Fibroblast of gingiva (primary cell): ENCODE measurements at places on chromosomes 3 and 15.
A peak's percentile ranks its signal among the peaks of the same experiment; 100 is the strongest.

DNA sequence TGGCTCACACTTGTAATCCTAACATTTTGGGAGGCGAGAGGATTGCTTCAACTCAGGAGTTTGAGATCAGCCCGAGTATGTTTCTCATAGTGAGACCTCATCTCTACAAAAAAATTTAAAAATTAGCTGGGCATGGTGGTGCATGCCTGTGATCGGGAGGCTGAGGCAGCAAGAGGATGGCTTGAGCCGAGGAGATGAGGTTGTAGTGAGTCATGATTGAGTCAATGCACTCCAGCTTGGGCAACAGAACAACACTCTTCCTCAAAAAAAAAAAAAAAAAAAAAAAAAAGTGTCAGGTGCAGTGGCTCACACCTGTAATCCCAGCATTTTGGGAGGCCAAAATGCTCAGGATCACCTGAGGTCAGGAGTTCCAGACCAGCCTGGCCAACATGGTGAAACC is 2.4 kb downstream of the RPL39L start:
- no peak for DNase-seq

- DNase-seq, result no peak
Measured at GRCh38 chr15:94412979-94413746, 181.8 kb downstream of the MCTP2 start.

GRCh38 chr3:197353001-197353866 is 54.8 kb upstream of the DLG1 start:
- DNase-seq, result no peak

DNA sequence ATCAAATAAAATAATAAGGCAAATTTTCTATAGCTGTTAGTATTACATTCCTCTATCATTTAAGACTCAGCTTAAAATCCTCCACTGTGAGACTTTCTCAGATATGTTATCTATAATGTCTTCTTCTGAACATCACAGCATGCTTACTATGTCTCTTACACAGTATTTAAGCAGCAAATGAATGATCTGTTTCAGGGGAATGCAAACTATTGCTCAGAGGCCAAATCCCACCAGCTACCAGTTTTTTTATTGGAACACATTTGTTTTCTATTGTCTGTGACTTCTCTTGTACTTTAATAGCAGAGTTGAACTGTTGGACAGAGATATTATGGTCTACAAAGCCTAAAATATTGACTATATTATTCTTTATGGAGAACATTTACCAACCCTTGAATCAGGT is 59.6 kb downstream of the C3orf38 start:
- no peak for DNase-seq

- DNase-seq, result no peak
Measured at GRCh38 chr3:188397766-188398705, 244.1 kb downstream of the LPP start.

DNA sequence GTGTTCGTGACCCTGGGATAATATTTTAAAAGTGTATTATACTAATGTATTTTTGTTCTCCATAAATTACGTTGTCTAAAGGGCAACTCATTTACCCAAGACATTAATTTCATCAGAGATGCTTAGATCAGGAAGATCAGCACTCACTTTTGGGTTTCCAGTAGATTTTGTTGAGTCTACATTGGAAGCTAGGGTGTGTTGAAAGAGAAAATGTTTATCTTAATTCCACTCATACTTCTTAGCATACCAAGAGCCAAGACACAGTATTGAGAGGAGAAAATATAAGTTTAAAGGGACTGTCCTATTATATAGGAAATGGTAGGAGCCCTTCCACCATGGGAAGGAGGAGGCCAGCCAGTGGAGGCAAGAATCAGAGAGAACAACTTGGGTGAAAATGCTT is 412.9 kb upstream of the RGMA start:
- DNase-seq, result no peak

GRCh38 chr3:137199678-137200077 is 241.9 kb downstream of the IL20RB start:
- no peak for DNase-seq

- DNase-seq, result no peak
Measured at GRCh38 chr3:95565502-95565901, 1248.9 kb upstream of the EPHA6 start.

- no peak for DNase-seq
Measured at GRCh38 chr3:186094271-186094670, 14.6 kb downstream of the ETV5 start.

DNA sequence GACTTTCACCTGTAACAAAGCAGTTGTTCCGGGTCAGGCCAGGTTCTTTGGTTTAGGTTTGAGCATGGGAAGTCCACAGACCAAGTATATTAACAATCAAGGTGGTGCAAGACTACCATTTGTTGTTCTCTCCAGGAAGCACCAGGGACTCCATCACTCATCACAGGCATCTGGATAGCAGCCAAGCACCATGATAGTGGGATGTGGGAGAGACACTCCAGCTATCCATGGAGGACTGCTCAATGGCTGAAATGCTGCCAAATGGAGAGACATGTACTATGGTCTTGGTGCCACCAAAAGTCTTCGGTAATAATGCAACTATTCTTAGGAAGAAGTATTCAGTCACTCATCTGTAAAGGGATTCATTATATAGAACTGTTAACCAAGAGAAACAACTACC is 143.0 kb downstream of the TNIK start:
- DNase-seq, result no peak

DNA sequence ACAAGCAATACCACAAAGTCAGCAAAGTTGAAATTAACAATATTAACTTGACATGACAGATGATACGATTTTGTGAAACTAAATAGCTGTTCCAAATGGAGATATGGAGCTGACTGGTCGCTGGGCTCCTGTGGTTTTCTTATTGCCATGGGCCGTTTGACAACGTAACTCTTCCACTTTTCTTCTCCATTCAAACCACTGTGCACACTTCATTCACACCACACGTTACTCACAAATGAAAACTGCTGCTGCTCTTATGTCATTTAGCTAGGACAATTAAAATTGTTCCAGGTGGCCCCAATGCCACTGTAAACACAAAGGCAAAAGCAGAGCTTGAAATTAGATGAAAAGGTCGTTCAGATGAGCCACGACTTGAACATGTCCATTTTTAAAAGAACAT is 94.0 kb upstream of the VGLL4 start:
- DNase-seq, result no peak

GRCh38 chr15:94478763-94479162 is 247.4 kb downstream of the MCTP2 start:
- DNase-seq, result no peak

GRCh38 chr15:99137877-99138276 is 33.0 kb downstream of the SYNM start:
- DNase-seq, result no peak

DNA sequence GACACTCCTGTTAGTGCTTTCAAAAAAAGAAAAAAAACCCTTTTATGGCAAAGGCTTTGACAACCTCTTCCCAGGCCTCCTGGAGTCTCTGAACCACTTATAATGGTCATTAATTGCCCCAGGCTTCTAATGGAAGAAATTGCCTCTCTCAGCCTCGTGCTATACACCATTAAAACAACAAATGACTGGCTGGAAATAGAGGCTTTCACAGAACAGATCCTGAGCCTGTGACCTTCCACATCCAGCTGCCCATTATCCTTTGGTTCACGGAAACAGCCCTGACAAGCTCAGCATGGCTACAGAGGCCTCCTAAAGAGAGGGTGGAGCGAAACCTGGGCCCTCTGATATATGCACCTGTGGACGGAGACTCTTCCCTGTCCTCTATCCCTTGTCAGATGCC is 26.8 kb upstream of the MKRN3 start:
- DNase-seq, result no peak

DNA sequence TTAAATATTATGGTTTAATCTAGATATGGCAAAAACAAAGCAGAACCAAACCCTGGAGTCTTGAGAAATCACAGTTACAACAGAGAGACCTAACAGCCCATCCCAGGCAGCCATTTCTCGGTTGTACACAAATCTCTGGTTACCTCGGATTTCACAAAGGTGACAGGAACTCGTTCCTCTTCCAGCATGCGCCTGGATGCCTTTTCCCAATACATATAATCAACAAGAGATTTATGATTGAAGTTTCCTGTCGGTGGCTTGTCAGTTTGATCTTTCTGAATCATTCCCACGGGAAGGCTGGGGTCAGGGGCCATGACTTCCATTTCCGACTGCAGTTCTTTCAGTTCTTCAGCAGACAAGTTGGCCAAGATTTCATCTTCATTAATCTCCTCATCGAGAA is 445 bp downstream of the LMOD3 start:
- DNase-seq, result no peak

DNA sequence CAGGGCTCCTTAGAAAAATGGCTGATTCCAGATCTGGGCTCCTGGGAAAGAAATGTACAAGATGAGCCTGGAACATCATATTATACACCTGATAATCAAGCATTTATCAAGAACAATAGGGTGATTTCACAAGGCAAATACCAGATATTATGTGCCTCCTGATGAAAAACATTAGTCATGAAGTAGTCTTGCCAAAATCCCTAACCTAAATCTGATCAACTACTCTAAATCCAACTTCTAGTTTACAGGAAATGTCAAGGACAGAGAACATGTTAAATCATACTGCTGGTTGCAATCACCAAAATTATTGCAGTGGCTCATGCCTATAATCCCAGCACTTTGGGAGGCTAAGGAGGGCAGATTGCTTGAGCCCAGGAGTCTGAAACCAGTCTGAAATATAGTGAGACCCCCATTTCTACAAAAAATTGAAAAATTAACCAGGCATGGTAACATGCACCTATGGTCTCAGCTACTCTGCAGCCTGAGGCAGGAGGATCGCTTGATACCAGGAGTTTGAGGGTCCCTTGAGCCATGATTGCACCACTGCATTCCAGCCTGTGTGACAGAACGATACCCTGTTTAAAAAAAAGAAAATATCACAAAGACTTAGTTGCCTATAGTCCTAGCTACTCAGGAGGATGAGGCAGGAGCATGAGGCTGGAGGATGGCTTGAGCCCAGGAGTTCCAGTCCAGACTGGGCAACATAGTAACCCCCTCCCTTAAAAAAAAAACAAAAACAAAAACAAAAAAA is 34.9 kb upstream of the ATP13A3 start:
- DNase-seq, result peak; percentile 76

DNA sequence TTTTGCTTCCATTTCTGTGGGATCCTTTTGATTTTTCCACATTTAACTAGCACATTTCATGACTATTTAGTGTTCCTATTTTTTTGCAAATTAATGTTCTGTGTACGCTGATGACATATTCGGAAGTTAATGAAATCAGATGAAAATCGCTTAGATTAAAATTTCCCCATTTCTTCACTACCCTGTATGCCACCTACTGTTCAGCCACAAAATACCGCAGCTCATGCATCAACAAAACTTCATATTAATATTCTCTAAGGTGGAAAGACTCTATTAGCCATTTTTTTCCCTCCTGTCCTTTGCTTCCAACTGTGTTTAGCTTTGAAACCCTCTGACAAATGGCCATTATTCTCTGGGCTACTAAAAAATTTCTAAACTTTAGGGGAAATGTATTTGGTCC is 300.6 kb downstream of the MECOM start:
- DNase-seq, result no peak

DNA sequence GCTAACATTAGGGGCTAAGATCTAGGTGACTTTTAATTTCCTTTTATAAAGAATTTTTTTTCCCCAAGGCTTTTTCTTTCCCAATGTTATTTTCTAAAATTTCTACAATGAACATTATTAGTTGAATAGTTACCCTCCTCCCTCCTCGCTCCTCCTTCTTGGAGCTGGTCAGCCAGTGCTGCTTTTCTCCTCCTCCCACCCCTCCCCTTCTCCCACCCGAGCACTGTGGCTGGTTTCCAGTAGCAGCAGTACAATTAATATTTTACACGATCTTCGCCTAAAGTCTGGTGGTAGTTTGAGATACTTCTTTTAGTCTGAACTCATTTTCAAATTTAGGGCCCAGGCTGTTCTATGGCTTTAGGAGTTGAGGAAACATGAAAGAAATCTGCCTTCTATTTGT is 41.6 kb downstream of the EEFSEC start:
- DNase-seq, result no peak

DNA sequence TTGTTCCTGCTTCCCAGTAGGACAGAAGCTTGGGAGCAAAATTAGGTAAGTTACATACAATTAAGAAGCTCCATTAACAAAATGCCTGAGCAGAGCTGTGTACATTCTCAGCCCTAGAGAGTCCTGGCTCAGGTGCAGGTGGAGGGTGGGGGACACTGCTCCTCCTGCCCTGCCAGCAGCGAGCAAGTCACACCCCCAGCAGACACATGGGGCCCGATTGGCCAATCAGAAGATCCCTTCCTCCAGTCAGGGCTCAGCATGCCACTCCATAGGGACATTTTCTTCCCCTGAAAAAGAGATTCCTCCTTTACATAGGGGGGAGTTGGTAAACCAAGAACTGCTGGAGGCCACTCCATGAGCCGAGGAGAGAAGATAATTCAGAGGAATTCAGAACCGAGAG is 62.1 kb downstream of the PLXNA1 start:
- no peak for DNase-seq

DNA sequence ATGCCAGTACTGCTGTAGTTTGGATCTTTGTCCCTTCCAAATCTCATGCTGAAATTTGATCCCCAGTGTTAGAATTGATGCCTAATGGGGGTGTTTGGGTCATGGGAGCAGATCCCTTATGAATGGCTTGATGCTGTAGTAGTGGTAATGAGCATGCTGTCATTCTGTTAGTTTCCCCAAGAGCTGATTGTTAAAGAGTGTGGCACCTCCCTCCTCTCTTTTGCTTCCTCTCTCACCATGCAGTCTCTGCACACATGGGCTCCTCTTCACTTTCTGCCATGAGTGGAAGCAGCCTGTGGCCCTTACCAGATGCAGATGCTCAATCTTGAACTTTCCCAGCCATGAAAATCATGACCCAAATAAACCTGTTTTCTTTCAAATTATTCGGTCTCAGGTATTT is 141.3 kb upstream of the DPPA4 start:
- no peak for DNase-seq

DNA sequence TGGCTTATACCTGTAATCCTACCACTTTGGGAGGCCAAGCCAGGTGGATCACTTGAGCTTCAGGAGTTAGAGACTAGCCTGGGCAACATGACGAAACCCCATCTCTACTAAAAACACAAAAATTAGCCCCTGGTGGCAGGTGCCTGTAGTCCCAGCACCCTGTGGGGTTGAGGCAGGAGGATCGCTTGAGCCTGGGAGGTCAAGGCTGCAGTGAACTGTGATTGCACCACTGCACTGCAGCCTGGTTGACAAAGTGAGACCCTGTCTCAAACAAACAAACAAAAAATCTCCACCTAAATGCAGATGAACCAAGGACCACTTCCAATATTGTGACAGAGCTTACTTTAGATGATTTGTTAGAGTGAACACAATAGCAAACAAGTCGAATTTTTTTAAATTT is 53.7 kb downstream of the TP53BP1 start:
- DNase-seq, result no peak

DNA sequence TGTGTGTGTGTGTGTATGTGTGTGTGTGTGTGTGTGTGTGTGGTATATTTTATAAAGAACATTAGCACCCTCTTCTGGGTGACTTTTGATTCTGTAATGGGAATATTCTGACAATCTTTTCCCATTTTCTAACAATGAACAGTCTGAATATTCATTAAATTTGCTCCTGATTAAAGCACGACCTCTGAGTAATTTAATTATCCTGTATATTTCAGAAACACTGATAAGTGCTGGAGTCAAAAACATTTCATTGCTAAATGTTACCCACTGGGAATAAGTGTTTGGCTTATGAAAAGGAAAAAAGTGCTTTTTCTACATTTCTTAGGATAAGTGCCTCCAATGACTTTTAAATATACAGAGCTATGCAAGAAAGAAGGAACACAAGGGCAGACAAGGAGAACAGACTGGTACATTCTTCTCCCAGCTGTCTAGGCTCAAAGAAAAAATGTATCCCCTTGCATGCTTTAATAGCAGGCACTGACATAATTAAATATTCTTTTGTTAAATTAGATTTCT is 32.3 kb upstream of the SYNPR start:
- DNase-seq, result no peak
